ENCODE measurements at places on chromosomes 4 and X.

DNA sequence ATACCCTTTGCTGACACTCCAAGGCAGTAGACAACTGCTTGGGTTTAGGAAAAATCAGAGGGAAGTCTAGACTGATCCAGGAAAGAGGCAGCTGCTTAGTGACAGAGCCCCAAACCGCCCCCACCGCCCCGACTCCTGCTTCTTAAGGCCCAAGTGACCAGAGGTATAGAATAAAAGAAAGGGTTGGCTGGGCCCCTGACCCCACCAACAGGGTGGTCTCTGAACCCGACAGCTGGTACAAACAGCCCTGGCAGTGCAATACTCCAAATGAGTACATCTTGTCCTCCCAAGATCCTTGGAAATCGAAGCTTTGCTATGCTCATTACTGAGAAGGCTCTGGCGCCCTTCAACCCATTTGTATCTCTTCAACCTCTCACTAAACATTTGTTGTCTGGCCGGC lies 78.1 kb upstream of the PLAC1 start:
- DNase-seq: no peak

- no peak for DNase-seq
Observed at GRCh38 chr4:37601531-37601930, 84.6 kb downstream of the RELL1 start.

- peak; percentile 64 for DNase-seq
Observed at GRCh38 chrX:51955200-51955599, 61.8 kb downstream of the MAGED1 start.

- DNase-seq: no peak
Observed at GRCh38 chr4:185016101-185016940, 2.0 kb upstream of the HELT start.

GRCh38 chr4:101123231-101123630 lies 224.1 kb downstream of the PPP3CA start:
- DNase-seq: no peak

DNA sequence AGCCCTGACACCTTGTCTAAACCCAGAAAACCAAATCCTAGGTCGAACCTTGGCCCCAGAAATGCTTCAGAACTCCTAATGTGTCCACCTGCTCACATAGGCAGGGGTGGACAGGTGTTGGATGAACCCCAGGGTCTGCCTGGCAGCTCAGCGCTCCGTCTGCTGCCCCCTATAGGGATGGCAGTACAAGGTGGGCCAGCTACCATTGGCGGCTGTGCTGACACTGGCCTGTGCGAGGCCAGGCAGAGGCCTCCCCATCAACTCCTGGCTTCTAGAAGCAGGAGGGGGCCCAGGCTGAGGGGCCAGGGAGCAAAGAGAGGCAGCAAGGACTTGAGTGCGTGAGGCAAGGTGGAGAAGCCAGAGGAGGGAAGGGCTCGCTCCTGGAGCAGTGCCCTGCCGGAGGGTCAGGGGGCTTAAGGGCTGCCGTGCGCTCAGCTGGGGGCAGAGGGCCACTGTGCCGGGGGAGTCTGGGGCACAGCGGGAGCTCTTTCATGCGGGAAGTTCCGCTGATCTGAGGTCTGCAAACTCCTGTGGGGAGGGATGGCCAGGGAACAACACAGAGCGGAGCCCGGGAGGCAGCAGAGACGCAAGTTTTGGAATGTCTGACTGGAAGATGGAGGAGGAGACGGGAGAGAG lies 20.6 kb downstream of the CCNQ start:
- no peak for DNase-seq

GRCh38 chrX:78945186-78945912 lies at the start of gene P2RY10:
P2RY10 (plus strand) TSS chrX:78945391; CDS start chrX:78960521, 15,130 bp downstream.
- peak; percentile 70 for DNase-seq

DNA sequence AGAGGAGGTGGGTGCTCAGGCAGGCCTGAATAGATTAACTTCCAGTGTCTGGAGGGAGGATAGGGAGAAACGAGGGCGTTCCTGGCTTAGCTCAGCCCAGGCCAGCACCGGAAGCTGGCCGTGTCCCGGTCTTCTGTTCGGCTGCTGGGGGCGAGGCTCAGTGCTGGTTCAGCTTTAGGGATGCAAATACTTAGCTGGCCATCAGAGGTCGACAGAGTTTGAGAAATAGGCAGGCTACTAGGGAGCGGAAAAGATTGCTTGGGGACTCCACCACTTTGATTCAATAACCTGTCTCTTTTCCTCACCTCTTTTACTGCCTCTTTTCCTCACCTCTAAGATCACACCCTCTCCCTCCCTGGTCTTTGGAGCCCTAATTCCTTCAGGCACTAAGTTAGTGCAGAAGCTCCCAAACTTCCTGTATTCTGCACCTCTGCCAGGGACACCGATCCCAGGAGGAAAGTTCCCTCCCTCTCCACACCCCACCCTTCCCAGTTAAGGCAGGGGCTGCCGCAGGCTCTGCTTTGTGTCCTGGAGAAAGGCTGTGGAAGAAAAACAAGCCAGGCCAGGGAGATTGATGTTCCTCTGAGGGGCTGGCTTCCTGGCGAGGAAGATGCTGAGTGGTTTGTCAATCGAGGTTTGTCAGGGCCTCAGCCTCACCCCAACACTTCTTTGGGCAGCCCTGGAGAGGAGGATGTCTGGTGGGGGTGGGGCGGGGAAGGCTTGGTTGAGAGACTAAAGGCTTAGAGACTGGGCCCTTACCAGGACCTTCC lies 6.0 kb upstream of the EFNB1 start:
- DNase-seq: peak; percentile 25

DNA sequence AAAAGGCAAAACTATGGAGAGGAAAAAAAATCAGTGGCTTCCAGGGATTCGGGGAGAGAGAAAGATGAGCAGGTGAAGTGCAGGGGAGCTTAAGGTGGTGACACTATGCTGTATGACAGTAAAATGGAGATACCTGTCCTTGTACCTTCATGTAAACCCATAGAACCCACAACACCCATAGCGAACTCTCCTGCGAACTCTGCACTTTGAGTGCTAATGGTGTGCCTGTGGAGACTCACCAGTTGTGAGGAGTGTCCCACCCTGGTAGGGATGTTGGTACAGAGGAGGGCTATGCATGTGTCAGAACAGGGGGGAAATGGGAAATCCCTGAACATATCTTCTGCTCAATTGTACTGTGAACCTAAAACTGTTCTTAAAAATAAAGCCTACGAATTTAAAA lies 42.8 kb downstream of the HMX1 start:
- no peak for DNase-seq

DNA sequence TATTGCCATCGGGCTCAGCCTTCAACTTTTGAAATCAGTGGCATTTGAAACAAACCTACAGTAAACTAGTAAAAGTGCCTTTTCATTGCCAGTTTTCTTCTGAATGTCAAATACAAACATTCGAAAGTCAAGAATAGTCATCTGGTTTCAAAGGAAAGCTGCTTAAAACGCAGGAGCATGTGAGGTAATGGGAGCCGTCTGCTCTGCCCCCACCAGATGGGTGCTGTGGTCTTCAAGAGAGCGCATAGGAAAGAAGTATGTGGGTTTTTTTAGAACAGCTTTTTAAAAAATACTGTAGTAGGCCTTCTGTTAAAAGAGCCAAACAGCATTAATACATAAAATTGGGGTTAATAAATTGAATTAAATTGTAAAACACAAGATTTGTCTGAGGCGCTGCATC lies 88.6 kb downstream of the STOX2 start:
- no peak for DNase-seq

- no peak for DNase-seq
Observed at GRCh38 chrX:2145692-2146367, 354.9 kb downstream of the DHRSX start.

GRCh38 chr4:7244751-7245320 lies 52.5 kb downstream of the SORCS2 start:
- no peak for DNase-seq

GRCh38 chrX:39725928-39726619 lies 371.7 kb downstream of the BCOR start:
- DNase-seq: no peak

GRCh38 chr4:52192721-52193135 lies 141.6 kb downstream of the SPATA18 start:
- no peak for DNase-seq
